Stimulated activated CD4-positive, alpha-beta T cell treated with anti-CD3 and anti-CD28 coated beads, Interleukin-15, amount 100 ng/mL, for 24 hours (primary cell): ENCODE measurements at places on chromosomes 5 and 9.

DNA sequence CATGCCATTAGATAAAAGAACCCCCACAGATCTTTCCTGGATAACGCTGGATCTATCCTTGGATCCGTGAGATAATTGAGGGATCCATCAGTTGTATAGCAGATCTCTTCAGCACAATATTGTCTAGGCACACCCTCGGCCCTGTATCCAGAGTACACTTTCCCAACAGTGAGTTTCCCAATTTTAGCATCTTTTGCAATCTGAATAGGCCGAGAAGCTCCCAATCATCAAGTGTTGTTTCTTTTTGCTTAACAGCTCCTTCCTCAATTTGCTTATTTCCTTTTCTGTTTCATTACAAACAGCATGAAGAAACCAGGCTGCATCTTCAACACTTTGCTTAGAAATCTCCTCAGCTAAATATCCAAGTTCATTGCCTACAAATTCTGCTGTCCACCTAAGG, 4.4 kb upstream of the SPTLC1 start:
- no peak for DNase-seq

DNA sequence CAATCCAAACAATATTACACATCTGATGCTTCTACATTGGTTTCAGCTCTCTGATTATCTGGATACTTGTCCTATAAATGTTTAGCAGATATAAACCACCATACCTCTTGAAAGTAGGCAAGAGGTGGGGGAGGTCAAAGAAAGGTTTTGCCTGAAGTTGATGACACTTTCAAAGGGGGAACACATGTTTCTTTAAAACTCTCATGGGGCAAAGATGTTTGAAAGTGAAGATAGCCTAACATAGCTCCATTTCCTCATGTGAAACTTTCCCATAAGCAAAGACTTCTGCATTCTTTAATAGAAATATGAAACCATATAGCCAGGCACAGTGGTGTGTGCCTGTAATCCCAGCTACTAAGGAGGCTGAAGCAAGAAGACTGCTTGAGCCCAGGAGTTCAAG, 62.1 kb downstream of the CETN3 start:
- no peak for DNase-seq

DNA sequence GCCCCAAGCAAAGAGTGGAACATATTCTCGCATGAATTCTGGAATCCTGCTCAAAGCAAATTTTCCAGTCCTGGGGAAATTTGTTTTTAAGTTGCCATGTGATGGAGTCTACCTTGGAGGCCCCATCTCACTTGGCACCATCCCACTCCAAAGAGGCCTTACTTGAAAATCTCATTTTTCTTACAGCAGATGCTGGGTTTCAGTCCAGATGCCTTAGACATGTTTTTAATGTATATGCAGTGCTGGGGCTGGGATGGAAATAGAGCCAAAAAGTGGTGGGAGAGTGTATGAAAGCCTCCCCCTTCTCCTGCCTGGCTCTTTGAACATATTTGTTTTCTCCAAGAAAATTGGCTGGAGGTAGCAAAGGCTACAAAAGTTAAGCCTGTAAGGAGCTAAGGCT, 493.7 kb downstream of the ENC1 start:
- no peak for DNase-seq

DNA sequence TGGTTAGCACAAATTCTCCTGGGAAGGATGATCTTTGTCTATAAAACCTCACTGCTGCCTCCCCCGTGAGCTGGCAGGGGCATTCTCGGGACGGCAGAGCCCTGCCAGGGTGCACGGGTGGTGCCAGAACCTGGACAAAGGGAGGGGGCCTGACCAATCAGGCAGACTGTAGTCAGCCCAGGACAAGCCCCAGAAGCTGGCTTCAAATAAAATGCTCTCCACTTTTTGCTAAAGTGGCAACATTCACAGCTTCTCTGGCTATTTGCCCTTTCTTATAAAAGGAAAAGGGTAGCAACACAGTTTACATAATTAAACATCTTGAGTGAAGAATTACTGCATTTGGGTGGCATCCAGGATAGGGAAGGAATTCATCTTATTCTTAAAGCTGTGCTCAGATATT, 14.4 kb downstream of the IL9 start:
- DNase-seq, result no peak

DNA sequence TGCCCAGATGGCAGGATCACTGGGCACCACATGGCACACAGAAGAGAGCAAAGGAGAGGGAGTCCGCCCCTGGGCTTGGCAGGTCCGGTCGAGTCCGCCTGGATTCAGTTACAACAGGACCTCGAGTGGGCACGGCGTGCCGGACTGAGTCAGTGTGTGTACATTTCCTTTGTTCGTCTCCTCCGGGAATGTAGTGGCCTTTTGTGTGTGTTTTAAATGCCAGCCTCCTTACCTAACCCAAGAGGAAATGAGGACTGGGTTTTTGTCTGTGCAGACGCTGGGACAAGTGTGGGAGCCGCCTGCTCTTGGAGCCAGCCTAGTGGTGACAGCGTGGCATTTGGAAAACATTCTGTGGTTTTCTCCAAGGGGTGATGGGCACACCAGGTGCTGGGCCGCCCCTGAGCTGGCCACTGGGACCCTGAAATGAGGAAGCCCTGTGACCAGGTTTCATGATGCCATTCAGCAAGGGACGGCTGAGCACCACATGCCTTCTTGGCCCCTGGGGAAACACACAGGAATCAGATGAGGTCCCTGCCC, 9.6 kb downstream of the NEK6 start:
- no peak for DNase-seq

DNA sequence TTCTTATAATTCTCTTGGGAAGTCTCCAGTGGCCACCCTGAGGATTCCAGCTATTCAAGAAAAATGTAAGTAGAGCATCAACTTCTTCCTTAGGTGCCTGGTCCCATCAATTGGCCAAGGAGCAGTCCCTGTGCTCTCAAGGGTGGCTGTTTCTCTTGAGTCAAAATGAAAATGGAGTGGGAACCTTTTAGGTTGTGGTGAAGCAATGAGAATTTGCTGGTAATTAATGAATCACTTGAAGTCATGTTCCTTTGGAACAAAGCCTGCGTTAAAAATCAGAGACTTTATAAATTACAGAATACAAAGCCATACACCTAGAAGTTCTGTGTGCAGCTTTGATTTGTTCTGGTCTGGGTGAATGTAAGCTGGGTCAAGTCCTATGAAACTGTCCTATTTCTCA, 48.9 kb downstream of the IL31RA start:
- DNase-seq, result no peak

- no peak for DNase-seq
Observed at GRCh38 chr9:116639251-116639741, 47.8 kb upstream of the TRIM32 start.

GRCh38 chr5:170630711-170631141, 126.9 kb downstream of the KCNIP1 start:
- no peak for DNase-seq

GRCh38 chr5:129438322-129438721, 21.8 kb upstream of the ADAMTS19 start:
- no peak for DNase-seq

DNA sequence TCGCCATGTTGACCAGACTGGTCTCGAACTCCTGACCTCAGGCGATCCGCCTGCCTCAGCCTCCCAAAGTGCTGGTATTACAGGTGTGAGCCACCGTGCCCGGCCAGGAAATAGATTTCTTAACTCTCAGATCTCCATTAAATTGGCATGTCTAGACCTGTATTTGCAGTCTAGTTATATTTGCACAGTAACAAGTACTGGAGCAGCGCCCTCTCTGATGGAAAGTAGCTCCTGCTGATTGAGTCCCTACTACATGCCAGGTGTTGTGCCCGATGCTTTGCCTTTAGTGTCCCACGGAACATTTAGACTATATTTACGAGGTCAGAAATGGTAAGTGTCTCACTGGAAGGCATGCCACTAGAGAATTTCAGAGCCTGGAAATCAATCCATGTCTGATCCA, 15.8 kb upstream of the TMED9 start:
- DNase-seq, result no peak

DNA sequence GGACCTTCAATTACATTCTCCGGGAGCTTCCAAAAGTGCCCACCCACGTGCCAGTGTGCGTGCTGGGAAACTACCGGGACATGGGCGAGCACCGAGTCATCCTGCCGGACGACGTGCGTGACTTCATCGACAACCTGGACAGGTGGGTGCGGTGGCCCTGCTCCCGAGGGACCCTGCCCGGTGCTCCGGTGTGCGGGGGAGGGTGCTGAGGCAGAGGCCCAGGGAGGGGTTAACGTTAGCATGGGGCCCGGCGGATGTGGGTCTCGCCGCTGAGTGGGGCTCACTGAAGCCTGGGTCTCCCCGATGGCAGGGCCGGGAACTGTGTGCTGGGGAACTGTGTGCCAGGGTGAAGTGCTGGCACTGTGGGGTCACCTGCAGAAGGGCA, 10.6 kb upstream of the AJM1 start:
- DNase-seq, result no peak

DNA sequence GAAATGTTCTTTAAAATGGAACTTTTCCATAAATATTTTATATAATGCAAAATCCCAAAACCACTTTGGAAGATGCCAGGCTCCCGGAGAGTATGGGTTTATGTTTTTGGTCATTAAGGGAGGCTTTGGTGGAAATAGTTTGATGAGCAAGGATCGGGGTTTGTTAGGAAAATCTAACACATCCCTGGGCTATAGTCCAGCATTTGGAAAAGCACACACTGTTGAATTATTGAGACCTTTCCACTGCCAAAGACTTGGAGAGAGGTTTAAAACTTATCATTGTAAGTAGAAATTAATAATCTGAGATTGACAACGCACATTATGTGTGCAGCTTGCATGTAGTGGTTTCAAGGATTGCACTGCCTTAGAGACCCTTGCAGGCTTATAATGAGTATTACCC, 156.3 kb downstream of the PARP8 start:
- no peak for DNase-seq

DNA sequence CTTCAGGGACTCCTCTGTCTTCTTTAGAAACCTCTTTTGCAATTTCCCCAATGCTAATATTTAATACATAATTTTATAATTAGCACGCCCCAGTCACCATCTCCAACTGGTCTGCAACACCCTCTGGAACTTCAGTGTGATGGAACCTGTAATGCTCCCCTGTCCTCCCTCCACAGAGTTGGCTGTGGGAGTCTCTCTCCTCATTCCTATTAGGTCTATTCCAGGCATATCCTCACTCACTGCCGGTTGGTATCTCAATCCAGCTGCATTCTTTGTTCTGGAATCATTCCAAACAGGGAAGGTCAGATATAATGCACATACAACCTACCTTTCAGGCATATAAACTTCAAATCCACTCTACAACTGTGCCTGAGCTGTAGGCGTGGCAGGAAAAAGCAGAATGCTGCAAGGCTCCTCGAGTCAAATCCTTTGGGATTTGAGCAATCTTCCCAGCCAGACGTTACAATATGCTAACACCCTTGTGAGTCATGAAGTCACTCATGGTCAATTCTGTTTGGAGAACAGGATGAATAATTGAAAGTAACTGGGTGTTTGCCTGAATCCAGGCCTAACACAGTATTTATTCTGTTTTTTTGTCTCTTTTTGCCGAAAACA, 293.8 kb downstream of the CWC27 start:
- no peak for DNase-seq

DNA sequence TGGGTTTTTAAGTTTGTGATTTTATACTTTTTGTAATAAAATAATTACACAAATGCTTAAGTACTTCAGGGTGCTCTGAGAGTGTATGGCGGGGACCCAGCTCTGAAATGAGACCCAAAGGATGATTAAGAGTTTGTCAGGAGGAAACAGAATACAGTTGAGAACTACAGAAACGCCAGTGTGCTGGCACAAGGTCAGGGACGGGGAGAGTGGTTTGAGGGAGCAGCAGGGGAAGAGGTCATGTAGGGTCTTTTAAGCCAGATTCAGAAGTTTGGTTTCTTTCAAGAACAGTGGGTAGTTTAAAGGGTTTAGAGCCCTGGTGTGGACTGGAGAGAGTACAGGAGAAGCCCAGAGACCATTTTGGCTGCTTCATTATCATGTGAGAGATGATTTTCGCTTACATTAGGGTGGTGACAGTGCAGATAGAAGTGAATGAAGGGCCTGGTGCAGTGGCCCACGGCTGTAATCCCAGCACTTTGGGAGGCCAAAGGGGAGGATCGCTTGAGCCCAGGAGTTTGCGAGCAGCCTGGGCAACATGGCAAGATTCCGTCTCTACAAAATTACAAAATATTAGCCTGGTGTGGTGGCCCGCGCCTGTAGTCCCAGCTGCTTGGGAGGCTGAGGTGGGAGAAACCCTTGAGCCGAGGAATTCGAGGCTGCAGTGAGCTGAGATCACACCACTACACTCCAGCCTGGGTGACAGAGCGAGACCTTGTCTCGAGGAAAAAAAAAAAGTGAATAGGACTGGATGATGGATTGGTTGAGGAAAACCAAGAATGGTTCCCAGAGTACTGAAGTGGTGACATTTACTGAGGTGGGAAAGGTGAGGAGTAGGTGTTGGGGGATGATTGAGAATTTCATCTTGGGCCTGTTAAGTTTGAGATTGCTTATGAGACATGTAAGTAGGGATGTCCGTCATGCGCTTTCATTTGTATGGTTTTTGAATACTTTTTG, 1.4 kb upstream of the ETF1 start:
- DNase-seq, result peak; percentile 20

- no peak for DNase-seq
Observed at GRCh38 chr5:128362370-128362769, 175.7 kb downstream of the FBN2 start.

DNA sequence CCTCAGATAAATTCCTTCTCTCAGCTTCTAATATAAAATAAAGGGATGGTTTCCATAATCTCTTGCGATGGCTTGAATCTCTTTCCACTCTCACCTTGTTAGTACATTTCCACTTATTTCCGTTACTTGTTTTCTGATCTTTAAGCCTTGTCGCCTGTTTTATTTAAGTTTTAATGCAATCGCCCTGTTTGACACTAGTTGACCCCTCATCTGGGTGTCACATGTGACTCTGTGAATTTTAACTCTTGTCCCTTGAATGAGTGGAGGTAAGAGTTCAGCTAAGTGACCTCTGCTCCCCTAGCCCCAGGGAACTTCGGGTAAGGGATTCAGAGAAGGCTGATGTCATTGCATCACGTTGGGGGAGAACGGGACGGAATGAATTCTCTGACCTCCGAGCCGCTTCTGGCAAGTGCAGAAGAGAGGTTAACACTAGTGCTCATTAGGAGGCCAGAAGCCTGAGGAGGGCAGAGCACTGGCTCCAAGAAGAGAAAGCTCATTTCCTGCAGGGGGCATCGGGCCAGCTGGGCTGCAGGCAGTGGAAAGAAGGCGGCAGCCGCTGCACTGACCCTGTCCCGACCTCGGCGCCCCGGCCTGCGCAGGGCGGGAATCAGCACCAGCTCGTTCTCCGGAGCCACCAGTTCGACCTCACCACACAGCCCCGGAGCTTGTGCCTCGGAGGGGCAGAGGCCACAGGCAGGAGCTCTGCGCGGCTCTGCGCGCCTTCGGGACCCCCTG, 569 bp downstream of the HINT2 start:
- peak; percentile 50 for DNase-seq

GRCh38 chr9:91784673-91785446, 165.2 kb downstream of the ROR2 start:
- no peak for DNase-seq
